NCI-H446 (cell line): ENCODE measurements at places on chromosomes 3 and 15.
A peak's percentile ranks its signal among the peaks of the same experiment; 100 is the strongest.

DNA sequence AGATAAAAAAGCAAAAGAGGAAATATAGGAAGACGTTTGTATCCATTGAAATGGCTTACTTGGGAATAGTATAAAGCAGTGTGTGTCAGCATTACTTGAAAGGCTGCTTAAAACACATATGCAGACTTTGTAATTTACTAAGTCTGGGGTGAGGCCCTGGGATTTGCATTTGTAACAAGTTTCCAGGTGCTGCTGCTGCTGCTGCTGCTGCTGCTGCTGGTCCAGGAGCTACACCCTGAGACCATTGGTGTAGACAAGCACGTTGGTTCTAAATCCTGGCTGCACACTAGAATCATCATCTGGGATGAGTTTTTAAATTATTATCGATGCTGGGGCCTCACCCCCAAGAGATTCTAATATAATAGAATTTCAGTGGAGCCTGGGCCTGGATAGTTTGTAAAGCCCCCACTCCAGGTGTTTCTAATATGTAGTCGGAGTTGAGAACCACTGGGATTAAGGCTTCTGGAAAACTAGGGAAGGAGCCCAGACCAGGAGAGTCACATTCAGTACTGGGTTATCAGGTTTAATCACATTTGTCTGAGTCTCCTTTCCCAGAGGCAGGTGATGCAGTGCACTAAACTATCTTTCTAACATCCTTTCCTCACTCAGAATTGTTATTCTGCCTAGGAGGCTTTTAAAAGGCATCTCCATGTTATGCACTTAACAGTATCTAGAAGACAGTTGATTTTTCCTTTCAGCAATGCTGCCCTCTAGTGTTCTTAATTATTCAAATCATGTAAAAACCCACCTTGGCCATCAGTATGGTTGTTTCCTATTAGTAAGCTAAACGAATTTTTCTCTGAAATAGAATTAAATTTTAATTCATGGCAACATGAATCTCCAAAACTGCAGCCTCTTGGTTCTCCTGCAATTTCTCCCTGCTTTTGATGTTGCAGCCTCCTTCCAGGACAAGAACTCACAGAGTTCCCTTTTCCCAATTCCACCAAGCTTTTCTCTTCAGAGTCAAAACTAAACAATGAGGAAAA is 45.4 kb downstream of the SSR3 start:
- DNase-seq, result peak; percentile 58

DNA sequence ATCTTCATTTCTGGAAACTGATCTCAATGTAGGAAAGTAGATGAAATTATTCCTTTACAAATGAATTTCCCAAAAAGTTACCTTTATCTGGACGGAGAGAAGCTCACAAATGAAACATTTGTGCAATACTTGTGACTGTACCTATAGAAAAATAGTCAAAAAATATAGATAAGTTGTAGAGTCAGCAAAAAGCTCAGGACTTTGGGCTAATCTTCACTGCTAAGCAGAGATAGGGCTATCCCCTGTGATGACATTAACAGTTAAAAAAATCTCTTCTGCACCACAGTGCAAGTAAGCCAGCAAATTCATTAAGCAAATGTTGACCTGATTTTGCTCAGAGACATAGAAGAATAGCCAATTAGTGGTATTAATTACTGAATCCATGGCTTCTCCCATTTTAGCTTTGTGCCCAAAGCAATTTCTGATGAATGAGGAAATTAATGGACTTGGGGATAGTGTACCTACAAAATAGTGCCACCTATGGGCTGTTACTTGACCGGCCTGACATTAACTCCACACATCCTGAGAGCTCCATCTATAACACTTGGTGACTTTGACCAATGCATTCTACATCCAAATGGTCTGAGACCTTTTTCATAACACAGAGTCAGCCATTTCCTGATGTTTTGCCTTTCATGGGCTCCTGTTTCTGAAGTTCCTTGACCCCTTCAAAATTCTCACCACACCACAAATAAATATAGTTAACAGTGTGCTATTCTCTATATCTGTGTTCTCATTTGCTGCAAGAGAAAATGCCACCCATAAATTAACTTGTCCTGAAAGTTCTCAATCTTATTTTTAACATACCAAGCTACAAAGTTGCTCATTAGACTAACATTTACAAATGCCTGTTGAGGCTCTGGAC is 105.0 kb downstream of the SSR3 start:
- peak; percentile 52 for DNase-seq

DNA sequence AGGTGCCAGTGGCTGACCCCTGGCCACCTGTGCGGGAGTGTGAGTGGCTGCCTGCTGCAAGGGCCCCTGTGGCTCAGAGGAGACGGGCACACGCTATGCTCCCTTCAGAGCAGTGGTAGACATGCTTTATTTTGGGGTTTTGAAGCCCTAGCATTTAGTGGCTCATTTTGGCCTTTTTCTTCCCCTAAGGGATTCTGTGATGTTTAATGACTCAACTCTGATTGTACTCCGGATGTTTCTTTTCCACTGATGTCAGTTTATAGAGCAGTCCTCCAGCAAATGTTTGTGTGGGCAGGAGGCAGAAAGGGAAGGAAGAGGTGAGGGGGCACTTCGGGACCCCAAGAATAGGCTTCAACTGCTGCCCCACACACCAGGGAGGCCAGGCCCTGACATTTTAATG is 288.9 kb upstream of the C2CD4B start:
- no peak for DNase-seq

GRCh38 chr15:47326410-47327333 is 390.6 kb upstream of the SEMA6D start:
- DNase-seq, result no peak

- no peak for DNase-seq
Measured at GRCh38 chr3:116378077-116378476, 67.2 kb downstream of the LSAMP start.

GRCh38 chr15:52133510-52134220 is 21.1 kb upstream of the BCL2L10 start:
- DNase-seq, result no peak

DNA sequence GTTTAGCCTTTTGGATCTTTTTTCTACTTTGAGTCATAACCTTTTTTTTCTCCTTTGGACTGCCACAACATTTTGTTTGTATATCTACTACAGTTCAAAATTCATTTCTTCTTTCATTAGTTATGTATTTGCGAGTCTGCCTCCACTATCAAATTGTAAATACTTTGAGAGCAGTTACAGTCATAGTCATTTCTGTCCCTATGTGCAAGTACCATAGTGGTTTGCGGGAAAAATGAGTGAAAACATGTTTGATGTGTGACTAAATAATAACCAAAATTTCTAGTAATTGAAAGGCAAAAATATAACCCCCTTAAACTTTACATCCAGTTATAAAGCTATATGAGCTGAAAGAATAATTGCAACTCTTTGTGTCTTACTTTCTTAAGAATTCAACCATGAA is 45.8 kb upstream of the CCDC50 start:
- DNase-seq, result no peak

GRCh38 chr3:33751336-33751735 is 33.3 kb upstream of the CLASP2 start:
- no peak for DNase-seq
